NCI-H2171 (cell line): ENCODE measurements at places on chromosomes 4 and X.
A peak's percentile ranks its signal among the peaks of the same experiment; 100 is the strongest.

- DNase-seq = no peak
Observed at GRCh38 chr4:189202869-189203271, 737.8 kb upstream of the FRG1 start.

GRCh38 chr4:177726111-177726510 lies 283.9 kb upstream of the AGA start:
- no peak for DNase-seq

GRCh38 chr4:107366016-107366735 lies 330.1 kb upstream of the DKK2 start:
- no peak for DNase-seq

GRCh38 chr4:123363729-123364128 lies 32.9 kb upstream of the SPRY1 start:
- no peak for DNase-seq

- no peak for DNase-seq
Observed at GRCh38 chr4:185020293-185020808, 2.1 kb downstream of the HELT start.

DNA sequence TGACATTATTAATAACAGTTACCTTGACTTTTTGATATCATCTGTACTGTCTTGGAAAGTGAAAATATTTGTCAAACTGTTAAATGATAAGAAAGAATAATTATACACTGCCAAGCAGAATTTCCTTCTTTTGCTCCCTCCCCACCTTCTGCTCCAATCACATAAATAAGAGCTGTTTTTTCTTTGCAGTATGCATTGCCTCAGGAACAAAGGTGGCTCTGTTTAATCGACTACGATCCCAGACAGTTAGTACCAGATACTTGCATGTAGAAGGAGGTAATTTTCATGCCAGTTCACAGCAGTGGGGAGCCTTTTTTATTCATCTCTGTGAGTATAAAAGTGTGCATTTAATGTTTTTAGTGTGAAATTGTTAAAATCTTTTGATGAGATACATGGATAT lies 66.1 kb downstream of the CCKAR start:
- DNase-seq = no peak

DNA sequence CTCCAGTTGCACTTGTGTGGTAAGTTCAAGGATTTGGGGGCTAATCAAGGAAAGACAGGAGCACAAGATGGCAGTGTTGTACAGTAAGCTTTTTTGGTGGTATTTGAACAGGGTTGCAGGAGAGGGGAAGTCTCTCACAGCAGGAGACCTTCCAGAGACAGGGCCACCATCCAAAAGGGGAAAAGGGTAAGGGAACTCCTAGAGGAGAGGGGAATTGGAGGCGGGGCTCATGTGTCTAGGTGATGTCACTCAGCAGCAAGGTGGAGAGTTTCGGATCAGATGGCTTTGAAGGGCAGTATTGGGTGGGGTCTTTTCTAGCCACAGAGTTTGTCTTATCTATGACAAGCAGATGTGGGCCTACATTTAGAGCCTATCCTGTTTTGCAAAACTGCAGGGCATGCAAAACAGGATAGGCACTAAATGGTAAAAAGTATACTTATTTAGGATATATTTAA lies 13.4 kb upstream of the RNF175 start:
- DNase-seq = no peak

- no peak for DNase-seq
Observed at GRCh38 chr4:158811704-158812103, 42.9 kb downstream of the FNIP2 start.

GRCh38 chrX:11756354-11757318 lies 1.4 kb upstream of the MSL3 start:
- DNase-seq = no peak

GRCh38 chrX:136747003-136747986 lies 33.4 kb downstream of the ARHGEF6 start:
- no peak for DNase-seq

GRCh38 chrX:48972220-48973164 lies 848 bp upstream of the KCND1 start:
- DNase-seq = no peak

DNA sequence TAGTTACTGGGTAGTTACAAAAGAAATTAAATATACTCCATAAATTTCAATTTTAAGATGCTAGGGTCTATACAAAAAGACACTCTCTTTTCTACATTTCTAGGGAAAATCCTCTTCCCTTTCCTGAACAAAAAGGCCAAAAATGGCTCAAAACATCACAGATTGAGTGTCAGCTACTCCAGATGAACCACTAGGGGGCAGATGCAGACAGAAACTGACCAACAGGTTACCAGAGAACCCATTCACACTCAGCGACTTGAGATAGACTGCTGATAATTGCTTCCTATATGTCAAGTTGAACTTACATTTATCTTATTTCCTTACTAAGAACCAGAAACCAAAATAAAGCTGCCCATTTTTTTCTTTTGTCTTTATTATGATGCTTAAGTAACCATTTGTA lies 83.4 kb upstream of the MID1IP1 start:
- DNase-seq = no peak

GRCh38 chr4:44927399-44928380 lies 201.3 kb upstream of the GNPDA2 start:
- DNase-seq = peak; percentile 25

DNA sequence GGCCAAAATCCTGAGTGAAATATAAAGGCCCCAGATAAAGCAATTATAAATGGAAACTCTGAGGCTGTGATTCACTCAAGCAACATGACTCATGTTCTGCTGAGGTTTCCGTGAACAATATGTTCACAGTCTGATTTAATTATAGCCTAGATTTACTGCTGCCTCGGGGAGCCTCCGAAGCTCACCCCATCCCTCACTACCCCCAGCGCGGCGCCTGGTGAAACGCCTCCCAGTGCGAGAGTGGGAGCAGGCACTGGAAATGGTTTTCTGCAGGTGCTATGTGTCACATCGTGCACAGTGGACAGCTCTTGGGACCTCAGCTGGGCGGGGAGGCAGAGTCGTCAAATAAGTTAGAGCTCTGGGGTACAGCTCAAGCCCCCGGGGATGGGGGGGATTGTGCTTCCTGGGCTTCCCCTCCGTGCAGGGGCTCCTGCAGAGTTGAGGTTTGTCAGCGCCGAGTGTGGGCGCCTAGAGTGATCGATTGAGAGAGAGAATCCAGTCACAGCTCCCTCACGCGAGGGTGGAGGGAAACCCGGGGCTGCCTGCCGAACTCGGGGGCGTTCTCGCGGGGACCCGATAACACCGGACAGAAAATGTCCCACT lies 110.6 kb downstream of the PHKA2 start:
- DNase-seq = no peak

DNA sequence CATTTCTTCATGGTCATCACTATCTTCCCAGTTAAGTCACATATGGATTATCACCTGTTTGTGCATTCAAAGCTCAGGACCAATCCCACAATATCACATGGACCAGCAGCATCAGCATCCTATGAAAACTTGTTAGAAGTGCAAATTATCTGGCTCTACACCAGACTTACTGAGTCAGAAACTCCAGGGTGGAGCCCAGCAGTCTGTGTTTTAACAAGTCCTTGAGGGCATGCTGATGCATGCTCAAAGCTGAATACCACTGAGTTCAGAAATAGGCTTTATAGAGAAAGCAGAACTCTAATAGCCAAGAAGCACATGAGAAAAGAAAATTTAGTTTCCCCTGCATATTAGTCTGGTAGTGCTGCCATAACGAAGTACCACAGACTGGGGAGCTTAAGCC lies 62.4 kb upstream of the GABRQ start:
- no peak for DNase-seq

GRCh38 chr4:53889326-53890055 lies 174.9 kb downstream of the CHIC2 start:
- DNase-seq = no peak

- DNase-seq = no peak
Observed at GRCh38 chrX:17390419-17390850, 15.4 kb downstream of the NHS start.

GRCh38 chr4:187903106-187903505 lies 92.5 kb upstream of the ZFP42 start:
- no peak for DNase-seq

- no peak for DNase-seq
Observed at GRCh38 chr4:121154103-121154515, 10.0 kb downstream of the TNIP3 start.

DNA sequence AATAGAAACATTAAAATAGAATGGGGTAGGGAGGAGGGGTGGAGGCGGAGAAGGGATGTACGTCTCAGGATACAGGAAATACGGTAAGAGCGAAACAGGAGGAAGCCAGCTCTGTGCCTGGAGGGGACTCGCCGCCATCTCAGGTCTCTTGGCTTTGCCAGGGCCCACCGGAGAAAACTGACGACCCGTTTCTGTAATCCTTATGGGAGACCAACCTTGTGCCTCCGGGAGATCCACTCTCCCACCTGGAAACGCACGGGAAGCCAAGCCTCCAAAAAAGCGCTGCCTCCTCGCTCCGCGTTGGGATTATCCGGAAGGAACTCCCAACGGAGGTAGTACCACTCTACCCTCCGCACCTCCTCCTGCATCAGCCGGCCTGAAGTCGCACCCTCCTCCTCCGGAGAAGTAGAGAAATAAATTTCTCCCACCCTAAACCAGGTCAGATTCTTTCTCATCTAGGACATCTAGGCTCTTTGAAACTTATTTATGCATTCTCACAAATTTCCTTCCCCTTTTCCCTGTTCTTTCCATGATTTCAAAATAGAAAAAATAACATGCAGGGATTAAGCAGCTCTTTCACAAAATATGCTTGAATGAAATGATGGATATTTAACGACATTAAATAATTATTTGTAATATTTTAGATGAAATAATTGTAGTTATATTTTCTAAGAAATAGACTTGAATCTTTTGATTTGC lies at the start of gene NBDY:
Gene NBDY, plus strand, starts transcription at position 92 of the 699 bp plus-strand sequence. Its CDS starts 111 bp downstream, at position 203.
- DNase-seq = peak; percentile 42

DNA sequence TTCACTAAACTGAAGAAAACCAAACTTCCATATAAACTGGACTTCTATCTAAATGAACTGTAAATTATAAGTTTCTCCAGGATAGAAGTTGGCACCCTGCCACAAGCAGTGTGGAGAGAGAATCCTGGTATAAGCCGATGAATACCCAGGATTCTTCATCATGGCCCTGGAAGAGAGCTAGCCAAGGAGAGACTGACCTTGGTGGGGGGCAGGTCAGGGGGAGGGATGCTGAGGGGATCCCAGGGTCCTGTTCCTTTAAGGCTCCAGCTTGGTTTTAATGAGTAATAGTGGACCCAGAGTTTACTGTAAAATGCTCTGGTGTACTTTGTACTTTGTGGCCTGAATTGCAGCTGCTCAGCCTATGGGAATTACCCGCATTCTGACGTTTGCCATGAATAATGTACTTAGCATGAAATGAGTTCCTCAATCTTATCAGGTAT lies 16.9 kb downstream of the RASSF6 start:
- no peak for DNase-seq

- no peak for DNase-seq
Observed at GRCh38 chr4:164948975-164949374, 28.5 kb downstream of the TRIM61 start.

DNA sequence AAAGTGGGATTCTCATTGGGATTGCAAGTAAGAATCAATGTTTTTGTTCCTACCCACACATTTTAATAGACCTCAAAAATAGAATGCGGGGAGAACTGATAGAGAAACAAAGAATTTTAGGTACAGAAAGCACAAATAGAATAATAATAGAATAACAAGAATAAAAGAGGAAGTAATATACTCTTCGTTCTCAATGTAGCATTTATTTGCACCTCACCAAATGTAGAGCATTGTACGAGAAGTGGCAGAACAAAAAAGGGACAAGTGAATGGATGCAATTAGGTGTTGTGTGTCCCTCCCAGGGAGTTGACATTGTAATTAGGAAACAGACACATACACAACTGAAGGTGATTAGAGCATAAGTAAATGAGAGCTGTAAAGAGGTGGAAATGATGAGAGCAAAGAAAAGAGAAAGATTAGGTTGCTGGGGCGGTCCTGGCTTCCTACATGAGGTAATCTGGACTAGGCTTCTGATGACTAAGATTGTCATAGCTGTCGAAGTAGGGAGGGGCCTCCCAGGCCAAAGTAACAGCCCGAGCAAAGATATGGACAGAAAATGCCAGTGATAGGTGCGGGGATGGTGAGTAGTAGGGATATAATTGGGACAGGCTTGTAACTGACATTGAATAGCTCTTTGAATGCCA lies 10.4 kb downstream of the RAB9A start:
- DNase-seq = no peak

GRCh38 chr4:162015090-162015489 lies 148.7 kb downstream of the FSTL5 start:
- DNase-seq = no peak
